Ovary (tissue), 10 donors: ENCODE measurements at places on chromosomes 13 and 19.

DNA sequence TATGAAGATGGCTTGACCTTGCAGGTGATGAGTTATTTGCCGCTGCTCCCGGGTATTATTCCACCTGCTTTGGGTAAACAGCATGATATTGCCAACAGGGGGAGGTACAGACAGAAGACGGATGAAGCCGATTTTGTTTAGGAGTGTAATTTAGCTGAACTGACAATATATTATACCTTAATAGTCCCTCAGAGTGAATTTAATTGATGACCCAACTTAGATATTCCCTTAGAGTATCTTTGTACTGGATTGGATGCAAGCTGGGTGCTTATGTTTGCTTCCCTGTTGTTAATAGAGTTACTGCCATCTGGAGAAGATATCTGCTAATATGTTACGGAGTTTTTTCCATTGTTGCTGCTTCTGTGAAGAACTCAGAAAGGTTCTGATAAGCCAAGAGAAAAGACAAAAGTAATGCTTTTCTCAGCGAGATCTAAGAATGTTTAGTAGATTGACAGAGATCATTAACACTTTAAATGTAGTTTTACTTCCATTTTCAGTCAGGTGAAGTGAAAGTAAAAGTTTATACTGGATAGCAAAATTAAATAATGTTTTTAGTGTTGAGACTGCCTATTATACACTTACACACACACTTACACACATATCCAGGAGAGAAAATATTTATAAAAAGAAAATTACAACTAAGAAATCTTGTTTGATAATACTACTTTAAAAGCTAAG, 2220.8 kb upstream of the PCDH20 start:
- no peak for DNase-seq

DNA sequence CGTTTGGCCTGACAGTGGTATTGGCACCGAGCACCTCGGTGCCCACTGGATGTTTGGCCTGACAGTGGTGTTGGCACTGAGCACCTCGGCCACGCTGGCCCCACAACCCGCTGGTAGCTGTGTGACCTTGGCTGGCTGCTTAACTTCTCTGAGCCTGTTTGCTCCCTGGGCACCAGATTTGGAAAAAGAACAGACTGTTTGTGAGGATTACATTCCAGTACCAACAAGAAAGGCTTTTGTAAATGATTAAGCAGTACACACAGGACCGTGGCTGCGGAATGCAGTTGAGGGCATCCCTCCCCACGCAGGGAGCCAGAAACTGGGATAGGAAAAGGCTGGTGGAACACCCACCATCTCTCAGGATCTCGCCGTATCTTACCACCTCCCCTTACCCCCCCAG, 31.9 kb downstream of the SLC25A42 start:
- no peak for DNase-seq

DNA sequence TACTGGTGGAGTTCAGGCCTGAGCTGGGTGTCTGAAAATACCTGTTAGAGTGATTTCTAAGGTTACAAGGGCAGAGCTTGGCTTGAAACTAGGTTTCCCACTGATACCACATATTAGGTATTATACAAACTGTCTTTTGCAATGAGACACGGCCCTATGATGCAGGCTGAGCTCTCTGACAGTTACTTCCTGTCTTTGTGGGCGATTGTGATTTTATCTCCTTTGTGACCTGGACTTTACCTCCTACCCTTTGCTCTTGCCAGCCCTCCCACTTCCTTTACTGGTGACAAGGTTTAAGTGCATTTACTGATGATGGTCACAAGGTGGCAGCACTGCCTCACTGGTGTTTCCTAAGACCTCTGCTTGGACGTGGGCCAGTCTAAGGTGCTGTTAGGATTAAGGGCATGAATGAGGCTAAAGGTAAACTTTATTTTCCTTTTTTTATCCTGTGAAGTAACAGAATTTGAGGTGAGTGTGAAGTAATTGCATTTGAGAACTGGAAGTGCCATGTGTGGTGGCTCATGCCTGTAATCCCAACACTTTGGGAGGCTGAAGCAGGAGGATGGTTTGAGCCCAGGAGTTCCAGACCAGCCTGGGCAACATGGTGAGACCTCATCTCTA, 7.7 kb upstream of the CXCL17 start:
- peak; percentile 62 for DNase-seq

DNA sequence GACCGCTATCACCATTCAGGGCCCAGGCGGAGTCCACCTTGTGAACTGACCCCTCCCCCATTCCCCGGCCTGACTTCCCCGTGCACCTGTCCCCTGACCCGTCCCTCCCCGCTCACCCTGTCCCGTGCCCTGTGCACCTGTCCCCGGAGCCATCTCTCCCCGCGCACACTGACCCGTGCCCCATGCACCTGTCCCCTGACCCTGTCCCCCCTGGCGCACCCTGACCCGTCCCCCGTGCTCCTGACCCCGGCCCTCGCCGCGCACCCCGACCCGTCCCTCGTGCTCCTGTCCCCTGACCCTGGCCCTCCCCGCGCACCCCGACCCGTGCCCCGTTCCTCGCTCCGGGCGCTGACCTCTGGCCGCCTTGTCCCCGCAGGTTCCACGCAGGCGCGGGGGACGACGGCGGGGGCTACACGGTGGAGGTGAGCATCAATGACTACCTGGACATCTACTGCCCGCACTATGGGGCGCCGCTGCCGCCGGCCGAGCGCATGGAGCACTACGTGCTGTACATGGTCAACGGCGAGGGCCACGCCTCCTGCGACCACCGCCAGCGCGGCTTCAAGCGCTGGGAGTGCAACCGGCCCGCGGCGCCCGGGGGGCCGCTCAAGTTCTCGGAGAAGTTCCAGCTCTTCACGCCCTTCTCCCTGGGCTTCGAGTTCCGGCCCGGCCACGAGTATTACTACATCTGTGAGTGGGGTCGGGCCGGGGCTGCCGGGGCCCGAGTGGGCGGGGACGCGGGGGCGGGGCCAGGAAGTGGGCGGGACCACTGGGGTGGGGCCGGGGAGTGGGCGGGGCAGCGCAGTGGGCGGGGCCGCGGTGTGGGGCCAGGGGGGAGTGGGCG, 9.7 kb downstream of the EFNA2 start:
- no peak for DNase-seq

GRCh38 chr13:72181661-72182060, 314.7 kb upstream of the DACH1 start:
- DNase-seq = no peak

DNA sequence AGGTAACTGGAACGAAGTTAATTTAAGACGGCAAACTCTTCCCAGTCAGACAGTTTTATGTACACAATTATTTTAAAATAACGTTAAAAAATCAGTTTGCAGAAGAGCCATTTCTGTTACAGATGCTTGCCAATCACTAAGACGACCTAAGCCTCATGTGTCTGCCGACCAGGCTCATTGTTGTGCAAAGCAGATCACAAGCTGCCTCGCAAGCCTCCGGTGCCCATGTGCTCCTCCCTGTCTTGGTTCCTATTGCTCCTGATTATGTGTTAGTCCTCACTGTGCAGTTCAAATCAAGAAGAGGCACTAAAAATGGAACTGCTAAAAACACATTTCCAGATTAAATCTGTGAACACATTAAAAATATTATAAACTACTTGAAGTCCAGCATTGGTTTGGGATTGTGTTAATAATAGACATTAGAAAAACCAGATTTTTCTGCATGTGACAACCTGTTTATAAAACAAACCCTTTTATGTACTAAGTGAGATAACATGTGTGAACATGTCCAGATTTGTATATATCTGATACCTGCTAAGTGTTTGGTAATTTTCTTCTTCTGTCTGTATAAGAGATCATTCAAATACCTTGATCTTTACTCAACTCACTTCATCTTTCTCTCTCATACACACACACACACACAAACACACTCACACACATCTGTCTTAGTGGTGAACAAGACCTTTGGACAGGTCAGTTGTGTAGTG, 81.9 kb upstream of the SLC15A1 start:
- DNase-seq = no peak

- peak; percentile 44 for DNase-seq
Measured at GRCh38 chr13:30618186-30618929, 638 bp downstream of the USPL1 start.

DNA sequence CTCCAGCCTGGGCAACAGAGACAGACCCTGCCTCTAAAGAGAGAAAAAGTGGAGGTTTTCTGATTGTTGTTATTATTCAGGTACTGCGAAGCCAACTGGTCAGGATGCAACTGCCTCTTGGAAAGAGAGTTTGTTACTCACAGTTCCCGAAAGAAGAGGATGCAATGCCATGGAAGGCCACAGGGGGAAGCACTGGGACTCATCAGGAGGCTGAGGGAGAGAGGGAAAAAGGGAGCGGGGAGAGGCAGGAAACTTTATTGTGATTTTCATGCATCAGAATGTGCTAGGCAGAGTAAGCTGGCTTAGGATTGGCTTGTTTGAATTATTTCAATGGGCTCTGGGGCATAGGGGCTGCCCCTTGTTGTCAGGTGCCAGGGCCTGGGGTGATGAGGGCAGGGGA, 27.6 kb downstream of the MYO9B start:
- no peak for DNase-seq

DNA sequence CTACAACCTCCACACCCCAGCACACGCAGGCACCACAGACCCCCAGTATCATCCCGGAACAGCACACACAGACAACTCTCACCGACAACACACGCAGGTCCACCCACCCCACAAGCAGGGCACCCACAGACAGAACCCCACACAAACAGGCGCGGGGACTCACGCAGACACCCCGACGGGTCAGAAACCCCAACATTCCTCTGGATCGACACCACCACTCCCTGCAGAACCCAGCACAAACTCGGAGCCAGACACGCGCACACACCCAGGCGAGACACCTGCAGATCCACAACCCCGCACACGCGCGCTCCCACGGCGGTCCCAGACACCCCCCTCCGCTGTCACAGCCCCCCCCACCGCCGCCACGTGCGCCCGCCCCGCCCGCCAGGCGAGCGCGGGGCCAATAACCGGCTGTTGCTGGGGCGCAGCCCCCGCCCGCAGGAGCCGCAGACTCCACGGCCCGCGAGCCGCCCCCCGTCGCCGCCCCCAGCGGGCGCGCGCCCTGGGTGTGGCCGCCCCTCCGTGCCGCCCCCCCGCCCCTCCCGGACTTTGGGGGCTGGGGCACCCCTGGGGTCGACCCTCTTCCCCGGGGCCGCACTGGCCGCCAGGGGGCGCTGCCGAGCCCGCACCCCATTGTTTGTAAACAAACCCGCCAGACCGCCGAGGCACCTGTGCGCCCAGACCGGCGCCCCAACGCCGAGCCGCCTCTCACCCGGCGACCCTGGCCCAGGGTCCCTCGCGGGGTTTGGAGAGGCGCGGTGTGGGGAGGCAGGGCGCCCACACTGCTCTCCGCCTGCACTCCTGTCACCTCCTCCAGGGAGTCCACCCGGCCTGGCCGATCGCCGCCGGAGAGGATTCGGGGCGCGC, 712 bp downstream of the BBC3 start:
- DNase-seq = peak; percentile 61

DNA sequence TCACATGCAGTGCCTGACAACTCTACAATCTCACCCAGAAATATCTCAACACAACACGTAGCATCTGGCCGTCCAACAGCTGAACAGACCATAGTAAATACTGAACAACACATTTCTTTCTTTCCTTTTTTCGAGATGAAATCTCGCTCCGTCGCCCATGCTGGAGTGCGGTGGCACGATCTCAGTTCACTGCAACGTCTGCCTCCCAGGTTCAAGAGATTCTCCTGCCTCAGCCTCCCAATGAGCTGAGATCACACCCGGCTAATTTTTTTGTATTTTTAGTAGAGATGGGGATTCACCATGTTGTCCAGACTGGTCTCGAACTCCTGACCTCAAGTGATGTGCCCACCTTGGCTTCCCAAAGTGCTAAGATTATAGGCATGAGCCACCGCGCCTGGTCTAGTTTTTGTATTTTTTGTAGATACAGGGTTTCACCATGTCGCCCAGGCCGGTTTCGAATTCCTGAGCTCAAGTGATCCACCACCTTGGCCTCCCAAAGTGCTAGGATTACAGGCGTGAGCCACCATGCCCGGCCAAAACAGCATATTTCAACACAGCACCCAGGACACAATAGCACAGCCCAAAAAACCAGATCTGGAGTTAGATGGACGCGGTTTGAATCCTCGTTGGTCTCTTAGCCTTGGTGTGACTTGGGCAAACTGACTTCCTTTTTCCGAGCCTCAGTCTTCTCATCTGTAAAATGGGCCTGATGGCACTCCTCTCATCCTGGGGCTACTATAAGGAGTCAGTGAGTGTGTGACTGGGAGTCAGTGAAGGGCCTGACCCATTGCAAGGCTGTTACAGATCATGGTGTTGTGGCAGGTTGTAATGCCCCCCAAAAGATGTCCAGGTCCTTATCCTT, 22.6 kb downstream of the CYP2A6 start:
- DNase-seq = peak; percentile 12

DNA sequence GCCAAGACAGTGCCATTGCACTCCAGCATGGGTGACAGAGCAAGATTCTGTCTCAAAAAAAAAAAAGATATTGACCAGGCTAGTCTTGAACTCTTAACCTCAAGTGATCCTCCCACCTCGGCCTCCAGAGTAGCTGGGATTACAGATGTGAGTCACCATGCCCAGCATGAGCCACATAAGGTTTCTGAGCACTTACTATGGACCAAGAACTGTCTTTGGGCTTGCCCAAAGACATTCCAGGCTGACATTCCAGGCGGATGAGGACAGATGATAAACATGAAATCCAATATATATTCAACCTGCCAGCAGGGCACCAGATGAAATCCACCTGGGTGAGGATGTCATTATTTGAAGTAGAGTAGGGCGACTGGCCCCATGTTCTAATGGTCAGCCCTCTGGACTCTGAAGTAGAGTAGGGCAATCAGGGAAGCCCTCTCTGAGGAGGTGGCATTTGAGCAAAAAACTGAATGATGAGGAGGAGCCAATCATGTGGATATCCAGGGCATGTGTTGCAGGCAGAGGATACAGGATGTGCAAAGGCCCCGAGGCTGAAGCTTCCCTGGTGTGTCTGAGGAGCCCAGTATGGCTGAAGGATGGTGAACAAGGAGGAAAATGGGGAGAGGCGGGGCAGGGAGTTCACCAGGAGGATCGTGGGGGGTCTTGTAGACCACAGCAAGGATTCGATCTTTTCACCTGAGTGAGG, 4.0 kb downstream of the C19orf38 start:
- no peak for DNase-seq

DNA sequence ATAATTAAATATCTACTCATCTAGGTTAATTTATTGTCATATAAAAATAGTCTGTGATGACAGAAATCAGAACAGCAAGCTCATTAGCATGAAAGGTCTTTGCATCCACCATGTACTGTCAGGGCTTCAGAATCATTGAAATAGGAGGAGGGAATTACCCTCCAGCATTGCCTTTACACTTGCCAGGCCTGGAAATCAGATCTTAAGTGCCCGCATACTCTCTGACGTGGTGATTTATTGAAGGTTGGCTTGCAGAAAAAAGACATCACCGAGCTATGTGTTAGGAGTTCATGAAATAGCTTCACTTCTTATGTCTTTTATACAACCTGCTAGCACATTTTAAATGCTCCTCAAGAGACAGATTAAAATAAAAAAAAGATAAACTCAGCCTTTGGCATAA, 661.7 kb upstream of the SLITRK1 start:
- DNase-seq = no peak

DNA sequence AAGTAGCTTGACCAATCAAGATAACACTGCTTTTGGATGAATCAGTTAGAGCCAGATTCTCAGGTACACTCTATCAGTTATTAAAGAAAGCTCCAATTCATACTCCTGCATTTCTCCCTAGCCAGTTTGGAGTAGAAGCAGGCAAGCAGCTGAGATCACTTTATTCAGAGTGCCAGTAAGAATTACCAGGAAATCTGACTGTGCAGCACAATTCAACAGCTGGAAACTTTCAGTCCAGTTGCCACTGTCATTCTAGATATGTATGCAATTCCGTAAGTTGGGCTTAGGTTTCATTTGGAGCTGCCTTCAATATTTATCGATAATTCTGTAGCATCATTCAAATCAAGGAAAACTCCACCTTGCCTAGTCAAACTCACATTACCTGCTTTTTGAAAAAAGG, 2625.6 kb upstream of the PCDH20 start:
- no peak for DNase-seq
